ENCODE measurements at places on chromosomes 4 and X.

DNA sequence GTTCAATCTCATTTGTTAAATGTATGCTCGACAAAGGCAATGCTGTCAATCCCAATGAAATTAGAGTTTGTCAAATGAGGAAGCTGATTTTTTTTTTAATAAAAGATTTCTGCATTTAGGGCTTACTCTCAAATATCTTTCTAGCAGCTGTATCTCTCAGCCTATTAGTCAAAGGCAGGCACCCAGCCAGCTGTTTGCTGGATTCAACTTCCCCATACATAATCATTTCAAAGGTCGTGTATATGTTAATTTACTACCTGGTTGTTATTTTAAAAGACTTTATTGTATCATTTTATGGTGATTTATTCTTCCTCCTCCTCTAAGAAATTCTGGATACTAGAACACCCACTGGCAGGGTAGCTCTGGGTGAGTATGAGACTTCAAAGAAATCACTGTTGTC is 27.1 kb downstream of the RAI2 start:
- DNase-seq, result no peak

DNA sequence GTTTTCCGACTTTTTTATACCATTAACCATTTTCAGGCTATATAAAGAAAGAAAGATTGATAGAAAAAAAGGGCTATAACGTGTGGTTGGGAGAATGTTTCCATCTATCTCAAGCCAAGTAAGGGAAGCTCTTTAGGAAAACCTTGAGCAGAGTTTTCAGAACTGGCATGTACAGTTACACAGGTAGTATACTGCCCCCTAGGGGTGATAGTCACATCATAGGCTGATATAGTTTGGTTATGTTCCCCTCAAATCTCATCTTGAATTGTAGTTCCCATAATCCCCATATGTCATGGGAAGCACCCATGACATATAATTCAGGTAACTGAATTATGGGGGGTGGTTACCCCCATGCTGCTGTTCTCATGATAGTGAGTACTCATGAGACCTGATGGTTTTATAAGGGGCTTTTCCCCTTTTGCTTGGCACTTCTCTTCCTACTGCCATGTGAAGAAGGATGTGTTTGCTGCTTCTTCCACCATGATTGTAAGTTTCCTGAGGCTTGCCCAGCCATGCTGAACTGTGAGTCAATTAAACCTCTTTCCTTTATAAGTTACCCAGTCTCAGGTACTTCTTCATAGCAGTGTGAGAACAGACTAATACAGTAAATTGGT is 186.8 kb downstream of the TMA16 start:
- peak; percentile 78 for DNase-seq

DNA sequence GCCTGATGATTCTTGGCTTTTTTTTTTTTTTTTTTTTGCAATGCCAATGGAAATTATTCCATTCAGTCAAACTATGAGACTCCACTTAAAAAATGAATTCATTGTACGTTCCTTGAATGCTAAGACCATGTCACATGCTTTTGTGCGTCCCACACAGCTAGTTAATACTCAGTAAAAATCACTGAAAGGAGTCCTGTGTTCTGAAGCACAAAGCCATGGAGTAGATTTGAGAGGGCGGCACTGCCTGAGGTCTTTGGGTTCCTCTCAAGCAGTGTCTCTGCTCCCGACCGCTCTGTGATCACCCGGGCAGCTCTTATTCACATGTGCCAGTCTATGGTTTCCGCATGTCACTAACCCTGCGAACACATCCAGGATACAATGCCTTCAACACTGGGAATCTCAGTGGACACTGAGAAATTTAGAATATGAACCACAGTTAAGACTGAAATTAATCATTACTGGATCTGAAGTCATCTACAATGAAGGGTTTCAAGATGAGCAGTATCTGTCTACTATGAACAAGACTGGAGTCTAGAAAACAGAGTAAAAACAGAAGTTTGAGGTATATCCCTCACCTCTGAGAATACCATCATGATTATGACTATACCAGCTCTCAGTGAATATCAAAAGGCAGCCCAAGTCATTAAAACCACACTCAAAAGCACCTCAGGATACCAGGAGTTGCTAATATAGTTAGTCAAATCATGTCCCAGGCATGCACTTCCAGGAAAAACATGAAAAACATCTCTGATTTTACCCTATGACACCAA is 193.0 kb downstream of the MGST2 start:
- DNase-seq, result no peak

GRCh38 chr4:185657183-185657582 is 121.9 kb upstream of the PDLIM3 start:
- peak; percentile 64 for DNase-seq

- no peak for DNase-seq
Observed at GRCh38 chrX:1466971-1467561, 14.4 kb upstream of the ASMTL start.

DNA sequence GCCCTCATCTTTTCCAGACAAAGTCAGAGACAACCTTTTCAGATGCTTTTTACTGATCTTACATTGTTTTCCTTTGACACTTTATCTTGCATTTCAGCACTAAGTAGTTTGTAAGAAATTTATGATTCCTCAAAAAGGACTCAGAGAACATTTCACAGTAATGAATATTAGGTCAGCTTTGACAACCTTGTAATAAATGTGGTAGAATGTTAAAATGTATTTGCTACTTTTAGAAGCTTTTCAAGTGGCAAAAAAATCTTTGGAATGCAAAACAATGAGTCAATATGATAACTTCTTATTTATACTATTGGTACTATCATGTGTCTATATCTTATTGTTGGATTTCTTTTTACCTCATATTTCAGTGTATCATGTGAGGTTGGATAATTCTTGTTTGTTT is 146.2 kb upstream of the FAT4 start:
- DNase-seq, result no peak

- DNase-seq, result no peak
Observed at GRCh38 chr4:138542191-138542776, 300.1 kb upstream of the SLC7A11 start.

- DNase-seq, result no peak
Observed at GRCh38 chrX:134849390-134849789, 141.4 kb upstream of the SMIM10 start.

DNA sequence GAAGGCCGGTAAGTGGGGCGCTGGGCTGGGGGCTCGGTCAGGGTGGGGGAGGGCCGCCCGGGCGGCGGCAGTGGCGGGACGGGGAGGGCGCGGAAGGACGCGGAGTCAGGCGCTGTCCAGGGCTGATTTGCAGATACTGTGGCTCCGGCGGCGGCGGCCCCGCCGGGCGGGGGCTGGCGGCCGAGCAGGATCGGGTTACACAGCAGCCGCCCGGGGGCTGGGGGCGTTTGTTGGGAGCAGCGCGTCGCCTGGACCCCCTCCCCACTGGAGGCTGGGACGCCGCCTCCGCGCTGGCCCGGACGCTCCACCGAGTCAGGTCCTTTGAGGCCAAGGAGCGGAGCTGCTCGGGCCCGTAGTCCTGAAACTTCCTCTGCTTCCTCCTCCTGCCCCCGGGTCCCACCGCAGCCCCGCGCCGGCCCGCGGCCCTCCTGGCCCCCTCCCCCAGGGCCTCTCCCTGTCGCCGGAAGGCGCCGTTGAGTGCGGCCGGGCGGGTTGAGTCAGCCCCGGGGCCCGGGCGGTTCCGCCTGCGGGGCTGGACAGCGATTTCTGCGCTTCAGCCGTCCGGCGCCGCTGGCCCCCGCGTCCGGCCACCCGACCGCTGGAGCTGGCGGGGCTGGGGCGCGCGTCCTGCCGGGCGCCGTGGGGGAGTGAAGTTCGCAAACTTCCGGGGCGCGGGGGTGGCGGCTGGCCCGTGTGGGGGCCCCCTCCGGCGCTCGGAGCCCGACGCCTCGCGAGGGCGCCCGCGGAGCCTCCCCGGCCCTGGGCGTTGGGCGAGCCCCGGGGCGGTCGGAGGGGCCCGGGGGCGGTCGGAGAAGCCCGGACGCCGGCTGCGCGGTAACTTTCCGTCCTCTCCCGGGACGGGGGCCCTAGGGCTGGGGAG is 746 bp downstream of the REST start:
- peak; percentile 95 for DNase-seq

DNA sequence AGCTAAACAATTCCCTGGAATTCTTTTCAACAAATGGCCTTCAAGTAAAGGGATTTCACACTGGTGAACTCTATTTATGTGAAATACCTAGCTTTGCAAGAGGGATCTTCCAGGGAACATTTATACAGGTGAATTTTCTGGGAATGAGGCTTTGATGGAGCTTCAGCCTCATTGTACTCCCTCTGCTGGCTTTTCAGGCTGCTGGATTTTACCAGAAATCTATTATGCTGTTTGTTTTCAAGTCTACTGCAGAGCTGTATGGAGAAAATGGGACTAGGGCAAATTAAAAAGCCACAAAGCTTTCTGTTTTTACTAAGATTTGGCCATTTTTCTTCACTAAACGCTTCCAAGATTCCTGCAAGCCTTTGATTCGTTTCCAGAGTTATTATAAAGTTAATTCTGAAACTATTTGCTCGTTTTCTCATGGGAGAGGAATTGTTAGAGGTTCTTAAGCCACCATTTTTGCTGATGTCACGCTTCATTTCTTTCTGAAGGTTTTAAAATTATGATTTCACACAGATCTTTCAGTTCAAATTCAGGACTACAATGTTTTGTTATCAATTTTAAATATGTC is 31.6 kb downstream of the KDM6A start:
- peak; percentile 41 for DNase-seq

- DNase-seq, result peak; percentile 29
Observed at GRCh38 chr4:62771983-62772557, 1571.9 kb downstream of the ADGRL3 start.

GRCh38 chr4:156191044-156191781 is 237.5 kb upstream of the CTSO start:
- DNase-seq, result no peak

DNA sequence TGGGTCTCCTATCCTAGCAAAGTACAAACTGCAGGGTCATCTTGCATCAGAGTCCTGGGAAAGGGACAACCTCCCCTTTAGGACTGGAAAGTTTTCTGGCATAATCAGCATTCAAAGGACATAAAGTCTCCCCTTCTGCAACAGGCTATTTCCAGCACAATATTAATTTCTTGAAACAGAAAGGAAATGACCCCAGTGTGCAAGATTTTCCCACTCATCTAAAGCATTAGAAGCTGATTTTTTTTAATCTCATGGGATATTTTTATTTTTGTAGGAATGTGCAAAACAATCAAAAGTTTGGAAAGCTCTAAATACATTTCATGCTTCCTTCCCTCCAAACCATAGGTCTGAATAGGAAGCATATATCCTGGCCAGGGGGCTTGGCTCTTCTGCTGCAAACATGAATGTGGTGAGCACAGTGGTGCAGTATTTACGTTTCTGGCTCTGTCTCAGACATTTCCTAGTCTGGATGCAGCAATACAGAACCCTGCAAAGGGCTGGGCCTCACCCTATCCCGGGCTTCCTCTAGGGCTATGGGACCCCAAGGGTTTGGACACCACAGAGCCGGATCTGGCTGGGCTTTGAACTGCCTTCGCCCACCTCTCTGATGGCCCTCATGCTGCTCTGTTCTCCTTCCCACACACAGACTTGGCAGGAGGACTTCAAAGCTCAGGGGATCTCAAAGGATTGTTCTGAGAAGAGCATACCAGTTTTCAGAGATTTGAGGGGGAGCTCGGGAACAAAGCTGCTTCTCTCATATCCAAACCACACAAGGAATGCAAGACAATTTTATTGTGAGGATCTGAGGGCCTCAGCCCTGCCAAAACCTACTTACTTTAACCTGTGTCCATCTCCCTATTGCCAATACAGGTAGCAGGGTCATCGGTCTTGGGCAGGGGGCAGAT is 64.9 kb downstream of the POLR2B start:
- no peak for DNase-seq

DNA sequence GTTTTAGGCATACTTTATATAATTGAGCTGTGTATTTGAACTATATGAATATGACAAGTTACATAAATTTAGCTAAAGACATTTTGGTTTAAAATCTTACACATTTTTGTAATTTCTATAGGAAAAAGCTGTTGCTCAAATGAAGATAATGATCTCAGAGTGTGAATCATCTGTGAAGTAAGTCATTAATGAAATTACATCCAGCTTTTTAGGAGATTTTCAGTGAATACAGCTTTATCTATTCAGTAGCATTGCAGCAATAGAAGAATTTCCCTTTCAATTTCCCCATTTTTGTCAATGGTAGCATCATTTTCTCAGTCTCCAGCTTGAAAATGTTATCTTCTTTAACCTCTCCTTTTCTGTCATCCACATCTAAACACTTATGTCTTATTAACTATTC is 59.5 kb downstream of the CEP135 start:
- DNase-seq, result no peak

DNA sequence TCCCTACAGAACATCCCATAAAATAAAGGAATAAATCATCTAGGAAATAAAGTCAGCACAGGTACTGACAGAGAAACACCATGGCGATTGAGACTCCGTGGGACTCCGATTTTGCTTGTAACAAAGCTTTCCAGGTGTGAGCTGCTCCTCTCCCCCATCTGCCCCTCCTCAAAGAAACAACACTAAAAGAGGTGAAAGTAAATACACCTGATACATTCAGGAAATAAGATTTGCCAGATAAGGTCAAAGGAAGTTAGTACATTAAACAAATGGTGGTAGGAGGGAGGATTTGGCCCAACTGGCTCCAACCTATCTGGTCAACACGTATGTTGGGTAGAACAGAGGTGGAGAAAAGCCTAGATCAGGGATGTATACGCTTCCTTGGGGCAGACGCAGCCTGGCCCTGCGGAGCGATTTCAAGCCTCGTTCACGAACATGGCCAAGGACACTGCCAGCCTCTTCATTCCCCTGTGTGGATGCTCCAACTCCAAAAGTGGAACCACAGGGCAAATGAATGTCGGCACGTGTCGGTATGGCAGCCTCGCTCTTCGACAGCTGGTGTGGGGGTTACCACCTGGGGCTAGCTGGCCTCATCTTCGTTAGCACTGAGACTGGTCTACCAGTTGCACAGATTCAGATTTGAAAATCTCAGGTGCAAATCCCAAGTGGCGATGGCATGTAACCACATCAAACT is 162.5 kb downstream of the AFAP1 start:
- DNase-seq, result no peak

GRCh38 chr4:11608992-11609391 is 180.3 kb upstream of the HS3ST1 start:
- DNase-seq, result no peak

DNA sequence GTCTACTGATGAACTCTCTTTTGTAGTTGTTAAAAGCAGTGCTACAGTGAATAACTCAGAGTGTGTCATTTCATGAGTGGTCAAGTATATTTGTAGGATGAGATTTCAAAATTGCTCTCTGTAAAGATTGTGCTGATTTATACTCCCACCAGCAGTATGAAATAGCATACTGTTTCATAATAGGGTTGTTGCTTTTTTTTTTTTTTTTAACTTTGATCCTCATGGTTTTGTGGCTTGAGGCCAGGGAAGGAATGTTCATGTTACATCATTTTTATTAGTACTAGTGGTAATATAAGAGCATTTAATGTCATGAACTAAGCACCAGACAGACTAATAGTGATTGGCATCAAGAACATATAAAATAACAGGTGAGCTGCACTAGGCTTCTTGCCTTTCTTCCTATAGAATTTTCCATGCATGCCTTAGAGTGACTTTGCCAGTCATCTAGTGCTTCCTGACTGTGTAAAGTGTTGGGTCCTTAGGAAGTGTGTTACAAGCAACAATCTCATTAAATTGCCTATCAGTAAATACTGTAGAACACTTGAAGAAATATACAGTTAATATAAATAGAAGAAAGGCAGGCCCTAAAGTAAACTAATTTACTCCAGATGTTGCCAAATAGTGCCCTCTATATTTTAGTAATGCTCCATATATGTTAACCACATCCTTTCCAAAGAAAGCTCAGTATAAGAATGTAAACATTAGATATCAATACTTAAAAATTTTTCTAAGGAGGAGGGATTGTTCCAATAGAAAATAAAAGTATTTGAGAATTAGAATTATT is 38.6 kb upstream of the MSMO1 start:
- no peak for DNase-seq

Measured in neural progenitor cell (in vitro differentiated cells).